SK-N-SH (cell line): ENCODE measurements at places on chromosomes 2 and 18.

- no peaks in the 10 kb centered on the region for H3K36me3 ChIP-seq
- peaks cover 64% of the 10 kb centered on the region for H3K4me1 ChIP-seq
- no peak overlapping the region for H3K4me3 ChIP-seq
- no peaks in the 10 kb centered on the region for H3K27me3 ChIP-seq
- H3K27ac ChIP-seq = no peak overlapping the region
Observed at GRCh38 chr18:48124857-48125626, 194.6 kb upstream of the SMAD2 start.

DNA sequence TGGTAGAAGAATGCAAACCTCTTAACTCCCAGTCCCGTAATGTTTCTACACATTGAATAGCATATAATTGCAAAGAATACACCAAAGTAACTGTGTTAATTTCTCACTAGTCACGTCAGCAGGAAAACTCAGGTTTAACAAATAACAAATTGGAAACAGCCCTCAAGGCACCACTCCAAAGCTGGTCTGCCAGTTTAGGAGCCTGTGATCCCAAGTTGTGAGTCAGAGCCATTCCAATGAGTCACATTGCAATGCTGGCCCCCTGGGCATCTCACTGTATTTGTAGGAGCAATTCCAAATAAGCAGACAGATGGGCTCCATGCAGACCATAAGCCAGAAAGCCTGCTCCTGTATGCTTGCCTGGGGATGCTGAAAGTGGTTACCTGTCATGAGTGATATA is 143.2 kb upstream of the SETBP1 start:
- no peaks in the 10 kb centered on the region for H3K27me3 ChIP-seq
- peak overlapping the region; percentile 68 for H3K27ac ChIP-seq
- H3K36me3 ChIP-seq = no peaks in the 10 kb centered on the region
- H3K4me1 ChIP-seq = peaks cover 3% of the 10 kb centered on the region
- DNase-seq = peak; percentile 1

- no peak for DNase-seq
- no peak overlapping the region for H3K4me3 ChIP-seq
- no peak overlapping the region for H3K27ac ChIP-seq
- no peaks in the 10 kb centered on the region; the same call in 1 of the 2 replicates for H3K4me1 ChIP-seq
- H3K27me3 ChIP-seq = no peaks in the 10 kb centered on the region
Observed at GRCh38 chr2:31075941-31076590, 62.2 kb downstream of the GALNT14 start.

DNA sequence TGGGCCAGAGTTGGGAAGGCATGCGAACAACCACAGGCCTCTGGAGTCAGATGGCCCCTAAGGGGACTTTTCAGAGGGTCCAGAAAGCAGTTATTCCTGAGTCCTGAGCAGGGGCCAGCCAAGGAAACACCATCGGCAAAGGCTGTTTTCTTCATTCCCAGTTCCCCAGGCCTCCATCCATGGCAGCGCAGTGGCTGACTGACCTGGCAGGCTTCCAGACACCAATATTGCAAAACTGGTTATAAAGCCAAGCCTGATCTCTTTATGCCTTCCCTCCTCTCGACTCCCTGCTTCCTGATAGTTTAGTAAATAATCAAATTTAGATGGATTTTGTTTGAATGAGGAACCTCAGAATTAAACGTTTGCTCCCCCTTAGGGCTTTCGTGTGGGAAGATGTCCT is 133.4 kb upstream of the ITGA6 start:
- no peaks in the 10 kb centered on the region for H3K27me3 ChIP-seq
- H3K4me1 ChIP-seq = peaks cover 4% of the 10 kb centered on the region; the same call in 1 of the 2 replicates
- no peaks in the 10 kb centered on the region for H3K36me3 ChIP-seq
- no peak overlapping the region for H3K27ac ChIP-seq

DNA sequence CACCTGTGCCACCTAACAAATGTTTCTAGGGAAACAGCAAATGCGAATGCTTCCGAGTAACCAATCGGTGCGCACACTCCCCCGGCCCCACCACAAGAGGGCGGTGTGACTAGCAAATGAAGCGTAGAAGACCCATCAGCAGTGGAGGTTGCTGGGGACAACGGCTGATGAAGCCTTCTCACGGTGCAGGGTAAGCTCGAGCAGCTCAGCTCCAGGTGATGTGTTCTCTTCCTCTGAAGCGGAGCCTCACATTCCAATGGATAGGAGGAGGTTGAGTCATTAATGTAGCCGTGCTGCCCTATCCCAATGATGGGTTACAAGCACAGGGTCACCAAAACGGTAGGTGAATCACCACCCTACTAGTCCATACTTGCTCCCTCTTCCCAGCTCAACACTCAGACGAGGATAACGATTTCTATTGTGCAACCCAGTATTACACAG is 127.6 kb upstream of the TWIST2 start:
- no peaks in the 10 kb centered on the region for H3K27me3 ChIP-seq
- H3K36me3 ChIP-seq = no peaks in the 10 kb centered on the region
- no peak overlapping the region for H3K27ac ChIP-seq
- peak; percentile 62 for DNase-seq

GRCh38 chr18:21777814-21778213 is 37.2 kb downstream of the MIB1 start:
- peaks cover 42% of the 10 kb centered on the region for H3K36me3 ChIP-seq
- no peak overlapping the region for H3K4me3 ChIP-seq
